ENCODE measurements at places on chromosomes 3 and 15.

DNA sequence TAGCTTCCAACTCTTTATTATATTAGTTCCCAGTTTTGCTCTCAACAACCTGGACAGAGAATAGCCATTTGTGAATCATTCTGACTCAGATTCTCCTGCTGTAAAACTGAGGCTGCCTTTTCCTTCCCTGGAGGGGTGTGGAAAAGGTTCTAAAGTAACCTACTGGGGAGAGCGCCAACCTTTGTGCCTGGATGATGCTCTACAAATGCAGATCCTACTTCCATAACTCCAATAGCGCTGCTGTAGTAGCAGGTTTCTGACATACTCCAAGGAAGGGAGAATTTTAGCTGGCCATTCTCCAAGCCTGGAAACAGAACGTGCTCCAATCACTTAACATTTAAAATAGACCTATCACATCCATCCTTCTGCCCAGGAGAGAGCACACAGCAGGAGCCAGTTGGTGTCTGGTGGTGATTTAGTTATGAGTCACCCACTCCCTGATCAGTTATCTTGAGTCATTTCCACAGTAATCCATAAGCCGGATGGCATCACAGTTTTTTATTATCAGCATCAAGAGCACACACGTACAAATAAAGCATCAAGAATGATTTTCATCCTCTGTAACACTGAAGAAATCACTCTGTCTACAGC lies 38.3 kb downstream of the MYH15 start:
- H3K4me1 ChIP-seq: peaks cover 84% of the 10 kb centered on the region
- H3K4me3 ChIP-seq: peak overlapping the region; percentile 64
- no peaks in the 10 kb centered on the region for H3K27me3 ChIP-seq
- DNase-seq: peak; percentile 91
- no peaks in the 10 kb centered on the region for H3K36me3 ChIP-seq
- H3K27ac ChIP-seq: peak overlapping the region; percentile 87

GRCh38 chr3:34157491-34157890 lies 359.1 kb downstream of the PDCD6IP start:
- DNase-seq: no peak
- H3K27ac ChIP-seq: no peak overlapping the region
- no peak overlapping the region for H3K4me3 ChIP-seq
- no peaks in the 10 kb centered on the region for H3K36me3 ChIP-seq

GRCh38 chr15:85004550-85004949 lies 22.9 kb downstream of the PDE8A start:
- peaks cover 45% of the 10 kb centered on the region for H3K4me1 ChIP-seq
- no peak for DNase-seq
- peaks cover 1% of the 10 kb centered on the region for H3K27me3 ChIP-seq
- H3K4me3 ChIP-seq: no peak overlapping the region
- no peak overlapping the region for H3K27ac ChIP-seq

DNA sequence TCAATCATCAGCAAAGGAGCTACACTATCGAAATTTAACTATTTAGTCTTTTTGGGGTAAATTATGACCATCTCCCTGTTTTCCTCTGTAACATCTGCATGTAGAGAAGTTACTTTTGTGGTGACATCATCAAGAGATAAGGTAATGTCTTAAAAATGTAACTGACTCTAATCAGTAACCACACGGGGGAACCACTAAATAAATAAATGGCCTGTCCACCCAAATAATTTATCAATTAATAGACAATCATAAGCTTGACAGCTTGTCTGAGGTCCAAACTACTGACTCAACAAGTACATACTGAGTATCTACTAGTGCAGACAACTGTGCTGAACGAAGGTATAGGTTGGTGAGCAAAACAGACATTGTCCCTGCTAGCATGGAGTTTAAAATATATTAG lies 219.3 kb downstream of the SLC9A9 start:
- DNase-seq: no peak
- H3K4me1 ChIP-seq: no peaks in the 10 kb centered on the region
- H3K36me3 ChIP-seq: no peaks in the 10 kb centered on the region
- no peak overlapping the region for H3K27ac ChIP-seq
- no peak overlapping the region for H3K4me3 ChIP-seq
- no peaks in the 10 kb centered on the region for H3K27me3 ChIP-seq

- H3K4me3 ChIP-seq: no peak overlapping the region
- no peak overlapping the region for H3K27ac ChIP-seq
- no peaks in the 10 kb centered on the region for H3K27me3 ChIP-seq
- no peaks in the 10 kb centered on the region for H3K36me3 ChIP-seq
- peak; percentile 91 for DNase-seq
These were observed 21.0 kb upstream of the CHMP2B start for GRCh38 chr3:87206070-87206469.

GRCh38 chr15:68430471-68431036 lies 1.4 kb downstream of the ITGA11 start:
- peaks cover 42% of the 10 kb centered on the region for H3K27me3 ChIP-seq
- no peak overlapping the region for H3K4me3 ChIP-seq
- no peak overlapping the region for H3K27ac ChIP-seq
- DNase-seq: no peak
- no peaks in the 10 kb centered on the region for H3K36me3 ChIP-seq

DNA sequence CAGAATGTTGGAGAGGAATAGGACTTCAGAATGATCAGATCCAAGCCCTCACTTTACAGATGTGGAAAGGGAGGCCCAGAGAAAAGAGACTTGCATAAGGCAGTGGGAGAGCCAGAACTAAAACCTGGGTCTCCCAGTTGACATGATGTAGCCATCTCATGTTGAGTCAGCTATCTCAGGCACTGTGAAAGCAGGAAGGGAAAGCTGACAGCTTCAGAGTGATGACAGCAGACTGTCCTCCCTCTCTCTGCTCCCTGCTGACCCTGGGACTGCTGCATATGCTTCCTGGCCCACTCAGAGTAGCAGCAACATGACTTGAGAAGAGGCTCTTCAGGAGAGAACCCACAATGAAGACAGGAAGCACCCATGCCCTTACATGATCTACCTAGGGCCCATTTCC lies 14.7 kb downstream of the FHIT start:
- no peaks in the 10 kb centered on the region for H3K4me1 ChIP-seq
- H3K36me3 ChIP-seq: no peaks in the 10 kb centered on the region
- no peak for DNase-seq
- no peak overlapping the region for H3K4me3 ChIP-seq
- no peaks in the 10 kb centered on the region for H3K27me3 ChIP-seq
- no peak overlapping the region for H3K27ac ChIP-seq

DNA sequence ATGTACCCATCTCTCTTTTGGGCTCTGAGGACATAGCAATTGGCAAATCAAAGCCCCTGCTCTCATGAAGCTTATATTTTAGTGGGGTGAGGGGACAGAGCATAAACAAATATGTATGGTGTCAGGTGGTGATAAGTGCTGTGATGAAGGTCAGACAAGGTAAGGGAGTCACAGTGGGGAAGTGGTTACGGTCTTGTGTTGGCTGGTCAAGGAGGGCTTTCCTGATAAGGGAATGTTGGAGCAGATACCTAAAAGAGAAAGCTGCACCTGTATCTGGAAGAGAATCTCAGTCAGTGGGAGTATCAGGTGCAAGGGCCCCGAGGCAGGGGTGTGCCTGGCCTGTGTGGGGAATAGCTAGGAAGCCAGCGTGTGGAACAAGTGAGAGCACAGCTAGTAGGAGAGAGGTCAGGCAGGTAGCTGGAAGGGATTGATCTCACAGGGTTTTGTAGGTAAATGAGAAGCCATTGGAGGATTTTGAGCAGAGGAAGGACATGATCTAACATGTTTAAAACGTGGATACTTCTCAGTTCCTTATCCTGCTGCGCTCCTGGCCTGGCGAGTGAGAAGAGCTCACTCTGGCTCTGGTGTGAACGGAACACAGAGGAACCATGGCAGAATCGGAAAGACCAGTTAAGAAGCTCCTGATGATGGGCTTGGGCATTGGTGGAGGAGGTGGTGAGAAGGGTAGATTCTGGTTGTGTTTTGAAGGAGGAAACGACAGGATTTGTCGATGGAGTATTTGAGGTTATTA lies 35.5 kb downstream of the MRAS start:
- H3K27ac ChIP-seq: no peak overlapping the region
- H3K27me3 ChIP-seq: no peaks in the 10 kb centered on the region
- no peak for DNase-seq
- peaks cover 17% of the 10 kb centered on the region for H3K4me1 ChIP-seq

DNA sequence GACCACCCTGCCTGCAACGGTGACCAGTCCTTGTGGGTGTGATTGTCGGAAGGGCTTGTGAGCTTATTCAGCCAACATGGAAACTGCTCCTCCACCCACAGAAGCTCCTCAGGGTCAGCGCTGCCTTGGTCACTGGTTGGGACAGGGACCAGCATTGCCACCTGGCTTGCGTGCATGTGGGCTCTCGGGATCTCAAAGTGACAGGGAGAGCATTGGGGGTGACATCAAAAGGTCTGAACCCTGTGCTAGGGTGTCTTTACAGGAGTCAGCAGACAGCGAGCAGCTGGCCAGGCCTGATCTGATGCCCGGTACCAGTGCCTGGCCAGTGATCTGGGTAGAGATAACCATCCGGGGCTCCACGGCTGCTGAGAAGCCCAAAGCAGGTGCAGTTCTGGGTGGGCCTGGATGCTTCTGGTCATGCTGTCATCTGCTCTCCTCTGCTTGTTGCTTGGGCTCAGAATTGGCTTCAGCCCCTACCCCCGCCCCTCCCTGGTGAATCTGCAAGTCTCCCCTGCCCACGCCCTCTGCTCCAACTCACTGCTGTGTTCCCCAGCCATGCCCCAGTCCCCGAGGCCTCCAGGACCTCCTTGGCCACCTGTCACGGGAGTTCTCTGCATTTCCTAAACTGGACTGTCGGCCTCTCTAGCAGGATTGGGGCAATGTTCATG lies 134.8 kb downstream of the NSMCE3 start:
- H3K36me3 ChIP-seq: no peaks in the 10 kb centered on the region
- no peak overlapping the region for H3K27ac ChIP-seq
- H3K27me3 ChIP-seq: peaks cover 15% of the 10 kb centered on the region
- H3K4me3 ChIP-seq: no peak overlapping the region
- no peak for DNase-seq

- H3K4me1 ChIP-seq: peaks cover 34% of the 10 kb centered on the region
- no peak overlapping the region for H3K27ac ChIP-seq
- H3K27me3 ChIP-seq: no peaks in the 10 kb centered on the region
These were observed 345.7 kb downstream of the CNTN3 start for GRCh38 chr3:74268753-74269152.

GRCh38 chr3:8982509-8982908 lies 19.2 kb upstream of the RAD18 start:
- peaks cover 3% of the 10 kb centered on the region for H3K36me3 ChIP-seq
- H3K27me3 ChIP-seq: peaks cover 29% of the 10 kb centered on the region
- H3K4me1 ChIP-seq: no peaks in the 10 kb centered on the region
- no peak overlapping the region for H3K4me3 ChIP-seq
- H3K27ac ChIP-seq: no peak overlapping the region

DNA sequence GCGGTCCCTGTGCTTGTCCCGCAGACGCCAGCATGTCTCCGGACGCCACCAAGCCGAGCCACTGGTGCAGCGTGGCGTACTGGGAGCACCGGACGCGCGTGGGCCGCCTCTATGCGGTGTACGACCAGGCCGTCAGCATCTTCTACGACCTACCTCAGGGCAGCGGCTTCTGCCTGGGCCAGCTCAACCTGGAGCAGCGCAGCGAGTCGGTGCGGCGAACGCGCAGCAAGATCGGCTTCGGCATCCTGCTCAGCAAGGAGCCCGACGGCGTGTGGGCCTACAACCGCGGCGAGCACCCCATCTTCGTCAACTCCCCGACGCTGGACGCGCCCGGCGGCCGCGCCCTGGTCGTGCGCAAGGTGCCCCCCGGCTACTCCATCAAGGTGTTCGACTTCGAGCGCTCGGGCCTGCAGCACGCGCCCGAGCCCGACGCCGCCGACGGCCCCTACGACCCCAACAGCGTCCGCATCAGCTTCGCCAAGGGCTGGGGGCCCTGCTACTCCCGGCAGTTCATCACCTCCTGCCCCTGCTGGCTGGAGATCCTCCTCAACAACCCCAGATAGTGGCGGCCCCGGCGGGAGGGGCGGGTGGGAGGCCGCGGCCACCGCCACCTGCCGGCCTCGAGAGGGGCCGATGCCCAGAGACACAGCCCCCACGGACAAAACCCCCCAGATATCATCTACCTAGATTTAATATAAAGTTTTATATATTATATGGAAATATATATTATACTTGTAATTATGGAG lies 79.1 kb downstream of the SMAD6 start:
- peaks cover 68% of the 10 kb centered on the region for H3K4me1 ChIP-seq
- no peak overlapping the region for H3K4me3 ChIP-seq
- H3K27ac ChIP-seq: no peak overlapping the region
- H3K36me3 ChIP-seq: peaks cover 9% of the 10 kb centered on the region
- peaks cover 2% of the 10 kb centered on the region for H3K27me3 ChIP-seq

DNA sequence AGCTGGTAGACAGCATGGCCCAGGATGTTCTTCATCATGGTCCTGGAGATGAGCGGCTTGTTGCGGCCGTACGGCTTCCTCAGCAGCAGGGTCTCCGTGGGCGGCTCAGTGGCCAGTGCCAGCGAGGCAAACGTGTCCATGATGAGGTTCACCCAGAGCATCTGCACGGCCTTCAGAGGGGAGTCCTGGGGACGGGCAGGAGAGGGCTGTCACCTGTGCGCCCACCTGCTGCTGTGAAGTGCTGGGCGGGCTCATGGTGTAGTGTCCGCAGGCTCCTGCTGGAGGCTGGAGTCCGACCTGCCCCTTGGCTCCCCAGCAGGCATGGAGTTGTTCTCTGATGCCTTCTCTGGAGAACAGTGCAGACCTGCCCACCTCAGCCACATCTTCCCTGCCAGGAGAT lies 21.9 kb upstream of the SEC13 start:
- no peaks in the 10 kb centered on the region for H3K36me3 ChIP-seq
- DNase-seq: no peak
- H3K27ac ChIP-seq: no peak overlapping the region
- H3K27me3 ChIP-seq: peaks cover 22% of the 10 kb centered on the region
- no peak overlapping the region for H3K4me3 ChIP-seq
- no peaks in the 10 kb centered on the region for H3K4me1 ChIP-seq

GRCh38 chr3:122973893-122974615 lies 53.5 kb downstream of the SEMA5B start:
- peaks cover 39% of the 10 kb centered on the region for H3K4me1 ChIP-seq
- H3K36me3 ChIP-seq: no peaks in the 10 kb centered on the region
- peaks cover 50% of the 10 kb centered on the region for H3K27me3 ChIP-seq
- H3K27ac ChIP-seq: no peak overlapping the region
- no peak overlapping the region for H3K4me3 ChIP-seq
- no peak for DNase-seq

- DNase-seq: no peak
- H3K4me3 ChIP-seq: no peak overlapping the region
- H3K36me3 ChIP-seq: no peaks in the 10 kb centered on the region
- H3K27me3 ChIP-seq: no peaks in the 10 kb centered on the region
These were observed 436.9 kb upstream of the ZNF717 start for GRCh38 chr3:76222201-76222600.

GRCh38 chr3:4321732-4322131 lies 18.6 kb downstream of the SETMAR start:
- H3K4me1 ChIP-seq: peaks cover 29% of the 10 kb centered on the region
- no peak overlapping the region for H3K4me3 ChIP-seq
- no peak for DNase-seq
- H3K36me3 ChIP-seq: peaks cover 4% of the 10 kb centered on the region

Data from HFFc6 (cell line).